Effector memory CD8-positive, alpha-beta T cell (primary cell): ENCODE measurements at places on chromosomes 12 and 14.

GRCh38 chr12:78388461-78388860 is 476.1 kb upstream of the SYT1 start:
- no peak overlapping the region for H3K4me3 ChIP-seq
- no peaks in the 10 kb centered on the region for H3K27me3 ChIP-seq
- no peaks in the 10 kb centered on the region for H3K4me1 ChIP-seq
- no peak for DNase-seq

- H3K36me3 ChIP-seq: no peaks in the 10 kb centered on the region
- H3K4me1 ChIP-seq: no peaks in the 10 kb centered on the region
- no peak overlapping the region for H3K27ac ChIP-seq
- DNase-seq: no peak
Observed at GRCh38 chr14:80350707-80351106, 139.4 kb upstream of the DIO2 start.

DNA sequence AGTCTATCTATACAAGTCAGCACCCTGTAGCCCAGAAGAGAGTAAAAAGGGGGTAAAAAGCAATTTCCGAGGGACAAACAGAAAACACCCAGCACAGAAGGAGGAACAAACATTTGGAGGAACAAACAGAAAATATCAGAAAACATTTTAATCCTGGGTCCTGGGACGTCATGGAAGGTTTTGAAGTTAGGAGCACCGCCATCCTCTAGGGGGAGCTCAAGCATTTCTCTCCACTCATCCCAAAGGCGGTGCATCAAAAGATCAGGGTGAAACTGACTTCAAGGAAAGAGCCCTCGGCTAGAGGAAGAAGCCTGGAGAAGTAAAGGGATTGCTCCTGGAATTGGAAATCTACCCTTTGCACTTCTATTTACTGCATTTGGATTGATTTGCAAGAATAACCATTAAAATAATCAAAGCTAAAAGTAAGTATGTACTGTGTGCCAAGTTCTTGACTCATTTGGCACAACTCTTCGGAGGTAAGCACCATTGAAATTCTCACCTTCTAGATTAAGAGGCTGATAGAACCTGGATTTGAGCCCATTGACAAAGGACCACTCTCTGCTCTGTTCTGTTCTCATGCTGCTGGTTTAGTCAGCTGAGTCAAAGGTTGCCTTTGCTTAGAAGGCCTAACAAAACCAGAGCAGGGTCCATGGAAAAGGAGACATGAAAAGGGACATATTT is 17.2 kb upstream of the POC1B start:
- peaks cover 4% of the 10 kb centered on the region for H3K4me1 ChIP-seq
- H3K4me3 ChIP-seq: no peak overlapping the region
- peaks cover 6% of the 10 kb centered on the region for H3K36me3 ChIP-seq
- no peak overlapping the region for H3K27ac ChIP-seq

- H3K36me3 ChIP-seq: no peaks in the 10 kb centered on the region
- no peak for DNase-seq
- no peaks in the 10 kb centered on the region for H3K27me3 ChIP-seq
- H3K4me3 ChIP-seq: no peak overlapping the region
- no peaks in the 10 kb centered on the region for H3K4me1 ChIP-seq
- H3K27ac ChIP-seq: no peak overlapping the region
Observed at GRCh38 chr12:32843528-32844095, 53.0 kb downstream of the PKP2 start.

- peaks cover 59% of the 10 kb centered on the region for H3K4me1 ChIP-seq
- H3K27ac ChIP-seq: peak overlapping the region; percentile 88
- H3K36me3 ChIP-seq: peaks cover 97% of the 10 kb centered on the region
- H3K4me3 ChIP-seq: no peak overlapping the region
- DNase-seq: no peak
Observed at GRCh38 chr12:6458281-6459003, 6.6 kb downstream of the TAPBPL start.

DNA sequence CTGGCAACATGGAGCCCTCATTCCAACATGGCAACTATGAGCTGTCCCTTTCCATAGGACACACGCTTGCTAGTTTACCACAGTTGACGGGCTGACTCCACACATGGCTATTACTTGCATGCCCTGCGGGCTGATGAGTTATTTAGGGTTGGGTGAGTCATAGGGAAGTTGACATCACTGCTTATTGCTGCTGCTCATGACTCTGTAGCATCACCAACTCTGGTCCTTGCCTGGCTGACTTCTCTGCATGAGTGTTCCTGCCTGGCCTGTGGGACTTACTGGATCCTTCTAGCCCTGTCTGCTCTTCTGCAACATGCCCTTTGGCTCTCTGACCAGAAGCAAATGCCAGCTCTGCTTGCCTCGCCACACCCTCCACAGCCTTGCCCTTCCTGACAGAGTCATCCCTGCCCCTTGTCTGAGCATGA is 199.5 kb downstream of the ANO6 start:
- H3K4me1 ChIP-seq: no peaks in the 10 kb centered on the region
- no peaks in the 10 kb centered on the region for H3K27me3 ChIP-seq
- H3K4me3 ChIP-seq: no peak overlapping the region

DNA sequence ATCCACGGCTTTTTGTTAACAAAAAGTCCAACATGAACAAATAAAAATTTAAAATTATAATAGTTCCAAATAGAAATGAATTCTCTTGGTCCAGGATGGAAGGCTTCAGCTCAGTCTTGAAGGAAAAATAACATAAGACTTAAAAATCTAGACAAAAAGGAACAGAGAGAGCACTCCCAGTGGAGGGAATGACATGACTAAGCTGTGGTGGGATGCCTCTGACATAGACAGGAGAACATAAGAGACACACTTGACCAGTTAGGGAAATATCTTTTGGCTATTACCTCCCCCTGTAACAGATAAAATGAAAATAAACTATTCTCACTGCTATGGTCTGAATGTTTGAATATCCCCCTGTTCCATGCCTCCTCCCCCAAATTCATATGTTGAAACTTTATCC is 106.8 kb downstream of the BBS10 start:
- no peak overlapping the region for H3K4me3 ChIP-seq
- no peak overlapping the region for H3K27ac ChIP-seq
- no peak for DNase-seq
- H3K4me1 ChIP-seq: no peaks in the 10 kb centered on the region

GRCh38 chr12:52191841-52192791 is at the start of gene KRT80:
Gene KRT80 (minus strand): TSS chr12:52192014. CDS start chr12:52191902, 112 bp downstream.
- no peak within 1 kb of the TSS for H3K4me3 ChIP-seq
- H3K36me3 ChIP-seq: no peaks in the 10 kb centered on the region
- peaks cover 22% of the 10 kb centered on the region for H3K27me3 ChIP-seq
- no peak within 1 kb of the TSS for H3K27ac ChIP-seq
- DNase-seq: no peak
- no peaks in the 10 kb centered on the region for H3K4me1 ChIP-seq

GRCh38 chr12:49827401-49828099 is 663 bp downstream of the NCKAP5L start:
- H3K27ac ChIP-seq: peak overlapping the region; percentile 22
- peak overlapping the region; percentile 84 for H3K4me3 ChIP-seq
- H3K27me3 ChIP-seq: peaks cover 2% of the 10 kb centered on the region
- peaks cover 25% of the 10 kb centered on the region for H3K4me1 ChIP-seq
- H3K36me3 ChIP-seq: peaks cover 10% of the 10 kb centered on the region
- DNase-seq: no peak

DNA sequence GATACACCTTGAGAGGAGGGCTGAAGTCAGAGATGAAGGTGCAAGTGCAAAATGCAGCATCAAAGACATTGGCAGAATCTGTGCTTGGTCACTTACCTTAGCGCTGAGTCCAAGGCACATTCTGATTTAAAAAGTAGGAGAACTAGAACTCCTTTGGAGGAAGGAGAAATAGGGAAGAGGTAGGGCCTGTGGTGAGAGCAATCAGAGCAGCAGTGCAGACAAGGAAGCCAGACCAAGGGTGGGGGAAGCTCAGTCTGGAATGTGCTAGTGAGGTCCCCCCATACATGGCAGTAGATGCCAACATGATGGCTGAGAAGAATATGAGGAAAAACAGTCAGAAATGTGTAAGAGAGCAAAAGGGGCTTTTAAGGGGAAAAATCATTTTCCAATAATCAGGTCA is 206.5 kb downstream of the SSPN start:
- DNase-seq: no peak
- no peak overlapping the region for H3K4me3 ChIP-seq
- no peaks in the 10 kb centered on the region for H3K4me1 ChIP-seq
- H3K27me3 ChIP-seq: no peaks in the 10 kb centered on the region
- H3K27ac ChIP-seq: no peak overlapping the region

DNA sequence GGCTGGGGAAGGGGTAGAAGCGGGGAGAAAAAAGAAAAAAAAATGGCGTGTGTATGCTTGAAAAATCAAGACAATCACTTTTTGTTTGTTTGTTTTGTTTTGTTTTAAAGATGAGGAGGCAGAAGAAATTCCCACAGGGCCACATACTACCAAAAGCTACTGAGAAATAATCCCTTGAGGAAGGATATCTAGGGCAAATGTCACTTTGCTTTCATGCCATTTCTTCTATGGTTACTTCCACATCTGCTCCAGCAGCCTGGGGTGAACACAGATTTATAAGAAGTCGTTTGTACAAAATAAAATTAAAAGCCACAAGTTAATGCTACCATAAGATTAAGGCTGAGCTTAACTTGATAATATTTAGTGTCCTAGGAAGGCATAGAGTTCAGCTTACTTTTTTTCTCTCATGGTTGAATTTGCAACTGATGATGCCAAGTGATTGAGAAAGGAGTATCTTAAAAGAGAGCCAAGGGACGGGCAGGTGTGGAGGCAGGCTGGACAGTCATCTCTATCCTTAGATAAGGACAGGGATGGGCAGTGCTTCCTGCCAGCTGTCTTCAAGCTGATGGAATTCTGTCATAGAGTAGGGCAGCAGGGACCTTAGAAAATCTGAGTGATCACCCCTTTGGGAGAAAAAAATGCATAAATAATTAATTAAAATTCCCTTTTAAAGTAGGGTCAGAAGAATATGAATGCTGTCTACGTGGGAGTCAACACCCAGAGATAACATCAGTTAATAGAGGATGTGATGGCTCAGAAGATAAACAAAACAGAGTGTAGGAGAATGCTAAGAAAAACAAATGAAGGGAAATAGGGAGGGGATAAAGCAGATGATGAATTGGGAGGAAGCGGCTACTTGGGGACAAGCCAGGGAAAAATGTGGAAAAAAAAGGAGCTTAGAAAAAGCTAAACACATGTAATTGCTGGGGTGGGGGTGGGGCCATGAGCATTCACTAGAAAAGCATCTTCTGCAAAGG is 57.1 kb downstream of the DYRK2 start:
- peaks cover 4% of the 10 kb centered on the region for H3K4me1 ChIP-seq
- no peak overlapping the region for H3K4me3 ChIP-seq
- no peaks in the 10 kb centered on the region for H3K27me3 ChIP-seq
- no peak for DNase-seq

GRCh38 chr14:87990682-87991081 is 2.3 kb downstream of the GALC start:
- DNase-seq: no peak
- peaks cover 43% of the 10 kb centered on the region for H3K36me3 ChIP-seq
- no peaks in the 10 kb centered on the region for H3K27me3 ChIP-seq
- peak overlapping the region; percentile 96 for H3K27ac ChIP-seq
- peak overlapping the region; percentile 91 for H3K4me3 ChIP-seq

DNA sequence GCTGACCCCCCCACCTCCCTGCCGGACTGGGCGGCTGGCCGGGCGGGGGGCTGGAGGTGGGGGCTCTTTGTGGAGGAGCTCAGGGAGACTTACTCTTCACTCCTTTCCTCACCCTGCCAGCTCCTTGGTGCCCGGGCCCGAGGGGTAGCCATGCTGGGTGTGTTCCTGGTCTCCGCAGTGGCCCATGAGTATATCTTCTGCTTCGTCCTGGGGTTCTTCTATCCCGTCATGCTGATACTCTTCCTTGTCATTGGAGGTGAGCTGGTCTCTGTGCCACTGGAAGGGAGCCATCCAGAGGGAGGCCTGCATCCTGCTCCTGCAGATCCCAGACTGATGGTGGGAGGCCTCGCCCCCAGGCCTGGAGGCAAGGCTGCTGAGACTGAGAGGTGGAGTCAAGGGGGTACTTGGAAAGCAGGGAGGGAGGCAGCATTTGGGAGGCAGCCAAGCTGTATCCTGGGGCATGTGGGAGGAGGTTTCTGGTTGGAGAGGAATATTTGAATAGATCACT is 19.7 kb downstream of the SOAT2 start:
- DNase-seq: no peak
- H3K27me3 ChIP-seq: no peaks in the 10 kb centered on the region
- H3K4me3 ChIP-seq: no peak overlapping the region
- no peaks in the 10 kb centered on the region for H3K4me1 ChIP-seq
- H3K36me3 ChIP-seq: no peaks in the 10 kb centered on the region
- H3K27ac ChIP-seq: no peak overlapping the region

GRCh38 chr12:122190842-122191668 is 8.1 kb downstream of the LRRC43 start:
- no peak overlapping the region for H3K4me3 ChIP-seq
- no peaks in the 10 kb centered on the region for H3K36me3 ChIP-seq
- DNase-seq: peak; percentile 82

DNA sequence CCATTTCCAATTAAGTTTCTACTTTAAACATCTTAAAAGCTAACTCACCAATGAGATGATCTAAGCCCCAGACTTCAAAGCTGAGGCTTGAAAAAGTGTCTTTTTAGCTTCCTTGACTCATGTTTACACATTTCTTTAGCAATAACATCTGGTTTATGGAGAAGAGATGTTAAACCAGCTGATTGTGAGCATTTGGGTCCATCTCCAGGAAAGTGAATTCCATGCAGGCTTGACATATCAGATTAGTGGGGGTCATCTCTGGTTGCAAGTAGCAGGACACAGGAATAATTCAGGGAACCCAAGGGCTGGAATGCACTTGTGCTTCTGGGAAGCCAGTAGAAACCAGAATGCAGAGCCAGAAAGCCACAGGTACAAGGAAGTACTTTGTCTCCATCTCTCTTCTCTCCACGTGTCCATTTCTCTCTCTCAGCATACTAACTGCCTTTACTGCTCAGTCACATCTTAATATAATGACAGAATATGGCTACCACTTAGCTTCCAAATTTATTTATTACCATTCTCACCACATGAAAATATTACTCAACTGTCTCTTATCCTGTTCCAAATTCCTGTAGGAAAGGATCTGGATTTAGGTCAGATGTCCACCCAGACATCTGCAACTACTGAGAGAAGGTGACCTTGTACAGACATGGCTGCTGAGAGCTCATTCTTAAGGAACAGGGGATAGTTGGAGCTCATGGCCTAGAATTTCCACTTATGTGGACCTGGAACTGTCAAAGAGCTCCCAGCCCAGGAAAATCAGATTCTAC is 104.4 kb downstream of the SCN8A start:
- no peaks in the 10 kb centered on the region for H3K4me1 ChIP-seq
- peaks cover 17% of the 10 kb centered on the region for H3K27me3 ChIP-seq
- no peak for DNase-seq
- H3K4me3 ChIP-seq: no peak overlapping the region

DNA sequence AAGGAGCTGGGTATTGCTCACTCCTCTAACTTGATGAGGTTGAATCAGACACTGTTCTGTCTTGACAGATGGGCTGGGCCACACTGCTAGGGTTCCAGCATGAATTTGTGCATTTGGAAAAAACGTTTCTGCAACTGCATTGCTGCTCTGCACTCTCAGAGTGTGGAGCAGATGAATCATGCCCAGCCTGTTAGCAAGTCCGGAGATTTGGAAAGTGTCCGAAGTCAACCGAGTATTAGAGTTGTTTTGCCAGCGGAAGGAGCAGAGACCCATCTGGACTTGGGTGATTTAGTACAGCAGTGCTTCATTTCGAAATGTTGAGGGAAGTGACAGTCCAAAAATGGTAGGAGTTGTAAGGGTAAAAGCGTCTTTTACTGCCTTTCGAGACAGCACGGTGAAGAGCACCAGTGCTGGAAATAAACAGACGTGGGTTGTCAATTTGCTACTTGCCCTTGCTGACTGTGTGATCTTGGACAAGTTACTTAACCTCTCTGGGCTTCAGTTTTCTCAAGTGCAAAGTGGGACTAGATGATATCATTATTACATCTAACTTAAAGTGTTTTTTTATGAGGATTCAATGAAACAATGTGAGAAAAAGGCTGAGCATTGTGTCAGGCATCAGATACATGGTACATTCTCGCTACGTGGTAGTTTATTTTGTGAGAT is 139.5 kb downstream of the CHST11 start:
- H3K4me3 ChIP-seq: no peak overlapping the region
- DNase-seq: no peak
- H3K36me3 ChIP-seq: peaks cover 8% of the 10 kb centered on the region
- H3K27me3 ChIP-seq: no peaks in the 10 kb centered on the region
